ENCODE measurements at places on chromosomes 3 and 15.
A peak's percentile ranks its signal among the peaks of the same experiment; 100 is the strongest.

GRCh38 chr15:78768096-78768495, 43.2 kb downstream of the ADAMTS7 start:
- peak; percentile 7 for DNase-seq

GRCh38 chr3:48716508-48716981, 476 bp downstream of the IP6K2 start:
- DNase-seq: no peak

DNA sequence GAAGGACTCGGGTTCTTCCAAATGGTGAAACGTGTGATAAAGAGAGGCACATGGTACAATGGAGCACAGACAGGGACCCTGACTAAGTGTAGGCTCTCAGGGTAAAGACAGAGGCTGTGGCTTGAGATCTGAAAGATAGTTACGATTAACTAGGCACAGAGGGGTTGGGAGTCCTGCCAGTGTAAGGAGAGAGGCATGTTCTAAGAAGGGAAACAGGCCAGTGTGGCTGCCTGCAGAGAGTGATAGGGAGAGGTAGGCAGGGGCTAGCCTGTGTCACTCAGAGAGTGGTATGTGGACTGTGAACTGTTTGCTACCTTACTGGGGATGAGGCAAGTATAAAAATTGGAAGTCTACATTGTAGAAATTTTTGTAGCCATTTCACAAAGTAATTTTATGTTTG, 109.5 kb downstream of the PEX5L start:
- no peak for DNase-seq

GRCh38 chr3:59764171-59764570, 714.3 kb upstream of the CFAP20DC start:
- no peak for DNase-seq
